Stimulated activated CD8-positive, alpha-beta memory T cell treated with anti-CD3 and anti-CD28 coated beads, Interleukin-7, amount 100 ng/mL, for 1 hour (primary cell): ENCODE measurements at places on chromosomes 4 and X.

DNA sequence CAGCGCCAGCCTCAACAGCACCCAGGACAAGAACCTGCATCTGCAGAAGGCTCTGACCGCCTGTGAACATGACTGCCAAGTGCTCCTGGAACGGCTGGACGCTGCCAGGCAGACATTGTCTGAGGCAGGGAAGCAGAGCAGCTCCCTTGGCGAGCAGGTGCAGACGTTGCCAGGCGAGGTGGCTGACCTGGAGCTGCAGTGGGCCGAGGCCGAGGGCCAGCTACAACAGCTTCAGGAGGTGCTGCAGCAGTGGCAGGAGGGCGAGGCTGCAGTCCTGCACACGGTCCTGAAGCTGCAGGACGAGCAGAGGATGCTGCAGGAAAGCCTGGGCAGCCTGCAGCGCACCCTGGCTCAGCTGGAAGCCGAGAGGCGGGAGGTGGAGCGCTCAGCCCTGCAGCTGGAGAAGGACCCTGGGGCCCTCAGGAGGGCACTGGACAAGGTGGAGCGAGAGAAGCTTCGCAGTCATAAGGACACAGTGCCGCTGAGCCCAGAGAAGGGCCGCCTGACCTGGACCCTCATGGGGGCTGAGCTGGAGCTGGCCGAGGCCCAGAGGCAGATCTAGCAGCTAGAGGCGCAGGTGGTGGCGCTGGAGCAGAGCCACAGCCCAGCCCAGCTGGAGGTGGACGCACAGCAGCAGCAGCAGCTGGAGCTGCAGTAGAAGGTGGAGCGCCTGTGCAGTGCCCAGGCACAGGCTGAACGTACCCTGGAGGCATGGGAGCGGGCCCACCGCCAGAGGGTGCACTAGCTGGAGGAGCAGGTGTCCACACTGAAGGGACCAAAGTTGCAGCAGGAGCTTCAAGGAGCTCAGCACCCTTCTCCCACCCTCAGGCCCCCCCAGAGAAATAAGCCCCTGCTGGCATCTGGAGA, 16.4 kb downstream of the SMIM10L2A start:
- DNase-seq, result no peak

DNA sequence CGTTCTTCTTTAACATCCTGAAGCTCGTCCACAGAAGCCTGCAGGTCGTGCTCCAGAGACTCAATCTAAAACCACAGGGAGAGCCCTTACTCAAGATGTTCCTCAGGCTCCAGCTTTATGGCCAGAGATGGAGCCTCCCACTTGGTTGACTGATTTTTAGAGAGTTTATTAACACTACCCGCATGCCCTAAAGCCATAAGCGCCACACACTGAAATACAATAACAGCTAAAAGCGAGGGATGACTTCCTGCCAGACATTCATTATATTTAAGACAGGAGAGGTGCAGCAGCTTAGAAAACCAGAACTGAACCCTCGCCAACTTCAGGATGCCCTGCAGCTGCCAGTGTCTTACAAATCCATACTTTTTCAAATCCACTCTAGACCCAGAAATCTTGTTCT, 42.0 kb downstream of the SOD3 start:
- no peak for DNase-seq

DNA sequence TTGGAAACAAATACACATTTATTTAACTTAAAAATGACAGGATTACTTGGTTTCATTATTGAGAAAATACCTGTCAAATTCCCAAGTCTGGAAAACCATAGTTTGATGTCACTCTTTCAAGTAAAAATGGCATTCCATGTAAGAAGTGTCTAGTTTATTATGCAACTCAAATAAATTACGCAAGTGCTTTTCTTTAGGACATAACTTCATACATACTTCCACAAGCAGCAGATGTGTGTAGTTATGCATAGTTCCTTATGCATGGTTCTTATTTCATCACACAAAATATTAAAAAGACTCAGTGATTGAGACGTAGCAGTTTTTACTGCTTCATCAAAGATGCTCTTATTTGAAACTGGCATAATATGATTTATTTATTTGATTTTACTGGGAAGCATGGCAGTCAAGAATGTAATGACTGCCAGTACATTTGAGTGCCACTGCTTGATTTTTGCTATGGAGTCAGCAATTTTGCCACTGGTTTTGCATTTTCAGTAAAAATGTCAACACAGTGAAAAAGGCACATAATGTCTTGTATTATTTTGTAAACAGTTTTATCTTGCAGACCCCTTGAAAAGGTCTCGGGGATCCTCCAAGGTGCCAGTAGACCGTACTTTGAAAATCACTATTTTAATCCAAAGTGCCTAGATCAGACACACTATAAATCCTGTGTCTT, 62.1 kb downstream of the CLCN3 start:
- DNase-seq, result no peak

DNA sequence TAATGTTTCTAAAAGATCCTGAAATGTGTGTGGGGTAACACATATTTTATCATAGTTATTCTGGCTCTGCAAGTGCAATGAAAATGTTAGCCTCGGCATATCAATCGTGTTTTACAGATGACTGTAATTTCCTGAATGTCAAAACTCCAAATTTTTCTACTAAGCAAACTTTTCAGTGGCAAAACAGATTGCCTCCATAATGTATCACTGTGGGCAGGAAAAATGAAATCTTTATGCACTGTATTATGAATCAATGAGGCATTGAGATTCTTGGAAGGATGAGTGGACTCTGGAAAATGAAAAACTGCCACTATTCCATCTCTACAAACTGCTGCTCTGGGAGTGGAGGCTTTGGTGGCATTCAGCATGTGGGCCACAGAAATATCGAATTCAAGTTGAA, 160.1 kb upstream of the MBNL3 start:
- no peak for DNase-seq

DNA sequence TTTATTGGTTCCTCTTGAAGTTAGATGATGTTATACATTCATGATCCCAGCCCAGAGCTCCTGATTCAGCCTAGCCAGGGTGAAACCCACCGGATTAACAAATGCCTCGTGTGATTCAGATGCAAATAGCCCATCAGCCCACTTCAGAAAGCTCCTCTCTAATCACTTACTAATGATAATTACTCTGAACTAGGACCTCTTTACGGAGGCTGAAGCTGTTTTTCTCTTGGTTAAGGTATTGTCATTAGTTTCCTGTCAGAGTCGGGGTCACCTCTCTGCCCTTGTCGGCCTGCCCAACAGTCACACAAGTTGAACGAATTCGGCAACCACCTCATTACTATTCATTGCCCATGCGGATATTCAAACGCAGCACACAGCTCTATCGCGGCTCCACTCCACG, 36.6 kb downstream of the ZFP42 start:
- no peak for DNase-seq

- DNase-seq, result no peak
Observed at GRCh38 chr4:92970996-92971395, 667.2 kb downstream of the GRID2 start.

GRCh38 chrX:19350941-19351384, 7.2 kb downstream of the PDHA1 start:
- DNase-seq, result no peak

DNA sequence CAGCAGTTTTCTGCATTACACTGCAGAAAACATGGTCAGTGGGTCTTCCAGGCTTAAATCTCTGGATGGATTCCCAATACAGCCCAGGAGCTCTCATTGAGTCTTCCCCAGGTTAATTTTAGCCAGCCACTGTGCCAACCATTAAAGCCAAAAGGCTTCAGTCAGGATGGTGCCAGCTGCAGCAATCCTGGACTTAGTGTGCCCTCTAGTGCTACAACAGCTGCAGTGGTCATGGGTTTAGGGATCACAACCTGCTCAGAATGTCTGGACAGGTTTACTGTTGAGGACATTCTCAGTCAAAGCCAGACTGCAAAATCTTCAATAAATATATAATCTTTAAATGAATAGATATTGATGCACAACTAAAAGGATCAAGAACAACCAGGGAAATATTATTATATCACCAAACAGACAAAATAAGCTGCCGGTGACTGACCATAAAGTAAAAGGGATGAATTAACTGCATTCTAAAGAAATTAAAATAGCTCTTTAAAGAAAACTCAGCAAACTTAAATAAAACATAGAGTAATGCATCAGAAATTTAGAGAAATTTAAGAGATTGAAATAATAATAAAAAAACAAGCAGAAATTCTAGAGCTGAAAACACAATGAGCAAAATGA, 639.9 kb downstream of the SPOCK3 start:
- no peak for DNase-seq

DNA sequence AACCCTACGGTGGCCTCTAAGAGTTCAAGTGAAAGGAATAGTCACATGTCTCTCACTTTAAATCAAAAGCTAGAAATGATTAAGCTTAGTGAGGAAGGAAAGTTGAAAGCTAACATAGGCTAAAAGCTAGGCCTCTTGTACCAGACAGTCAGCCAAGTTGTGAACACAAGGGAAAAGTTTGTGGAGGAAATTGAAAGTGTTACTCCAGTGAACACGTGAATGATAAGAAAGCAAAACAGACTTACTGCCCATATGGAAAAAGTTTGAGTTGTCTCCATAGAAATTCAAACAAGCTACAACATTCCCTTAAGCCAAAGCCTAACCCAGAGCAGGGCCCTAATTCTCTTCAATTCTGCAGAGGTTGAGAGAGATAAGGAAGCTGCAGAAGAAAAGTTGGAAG, 51.5 kb upstream of the RAB9B start:
- DNase-seq, result no peak

DNA sequence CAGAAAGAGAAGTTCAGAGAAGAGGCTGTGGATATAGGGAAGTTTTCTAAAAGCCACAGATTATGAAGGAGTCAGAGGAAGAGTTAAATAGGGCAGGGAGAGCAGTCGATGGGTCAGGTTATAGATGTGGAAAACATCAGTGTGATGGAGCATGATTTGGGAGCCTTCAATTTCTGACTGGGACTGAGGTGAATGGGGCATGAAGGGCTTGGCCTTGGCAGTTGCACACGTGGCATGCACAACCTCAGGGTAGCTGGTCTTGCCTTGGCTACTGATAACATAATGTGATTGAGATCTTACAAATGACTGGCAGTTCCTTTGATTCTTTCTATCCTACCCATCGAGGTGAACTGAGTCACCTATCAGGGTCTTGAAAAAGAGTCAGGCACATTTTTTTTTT, 59.7 kb downstream of the AFM start:
- no peak for DNase-seq
